ENCODE measurements at places on chromosomes 5 and 9. TPM values are rescaled to one million over a fixed set of nuclear protein-coding genes. Genes with fewer than 3 reads are reported as not detected.

GRCh38 chr9:137506274-137506673 is 43.9 kb downstream of the PNPLA7 start:
- no peak overlapping the region for H3K4me3 ChIP-seq
- peaks cover 10% of the 10 kb centered on the region for H3K36me3 ChIP-seq
- H3K27me3 ChIP-seq, result no peaks in the 10 kb centered on the region
- peaks cover 5% of the 10 kb centered on the region for H3K4me1 ChIP-seq

NEUROG1 gene
- total RNA-seq, result not detected

DNA sequence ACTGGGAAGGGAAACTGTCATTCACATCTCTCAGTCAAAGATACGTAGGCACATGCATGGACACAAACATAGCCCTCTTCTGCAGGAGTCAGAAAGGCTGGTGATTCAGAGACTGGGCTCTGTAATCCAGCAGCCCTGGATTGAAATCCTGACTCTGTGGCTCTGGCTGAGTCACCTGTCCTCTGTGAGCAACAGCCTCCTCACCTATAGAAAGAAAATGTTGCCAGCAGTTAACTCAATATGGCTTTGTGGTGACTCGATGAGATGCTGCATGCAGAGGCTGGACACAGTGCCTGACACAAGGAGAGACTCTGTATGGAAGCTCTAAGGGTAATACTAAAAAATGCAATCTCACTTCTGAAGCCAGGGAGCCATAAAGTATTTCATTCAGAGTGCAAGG is 23.9 kb upstream of the CDKN2AIPNL start:
- H3K27ac ChIP-seq, result no peak overlapping the region
- peaks cover 30% of the 10 kb centered on the region for H3K4me1 ChIP-seq
- H3K36me3 ChIP-seq, result no peaks in the 10 kb centered on the region
- no peak overlapping the region for H3K4me3 ChIP-seq
- H3K27me3 ChIP-seq, result no peaks in the 10 kb centered on the region

GRCh38 chr9:15485836-15486666 is 24.7 kb downstream of the PSIP1 start:
- no peak overlapping the region for H3K4me3 ChIP-seq
- H3K4me1 ChIP-seq, result peaks cover 17% of the 10 kb centered on the region
- peaks cover 57% of the 10 kb centered on the region for H3K36me3 ChIP-seq
- H3K27ac ChIP-seq, result peak overlapping the region; percentile 7
- no peak for DNase-seq
- H3K27me3 ChIP-seq, result no peaks in the 10 kb centered on the region

GRCh38 chr9:76732341-76732958 is 31.8 kb upstream of the PCA3 start:
- H3K4me1 ChIP-seq, result no peaks in the 10 kb centered on the region
- no peak overlapping the region for H3K27ac ChIP-seq
- H3K4me3 ChIP-seq, result no peak overlapping the region
- DNase-seq, result no peak
